ENCODE measurements at places on chromosomes 11 and 22.

- no peak for DNase-seq
Measured at GRCh38 chr22:19321757-19322156, 30.2 kb upstream of the CLTCL1 start.

- no peak for DNase-seq
Measured at GRCh38 chr22:48320048-48320682, 1507.5 kb downstream of the BRD1 start.

GRCh38 chr11:102448869-102449224, 3.7 kb downstream of the TMEM123 start:
- DNase-seq, result no peak

DNA sequence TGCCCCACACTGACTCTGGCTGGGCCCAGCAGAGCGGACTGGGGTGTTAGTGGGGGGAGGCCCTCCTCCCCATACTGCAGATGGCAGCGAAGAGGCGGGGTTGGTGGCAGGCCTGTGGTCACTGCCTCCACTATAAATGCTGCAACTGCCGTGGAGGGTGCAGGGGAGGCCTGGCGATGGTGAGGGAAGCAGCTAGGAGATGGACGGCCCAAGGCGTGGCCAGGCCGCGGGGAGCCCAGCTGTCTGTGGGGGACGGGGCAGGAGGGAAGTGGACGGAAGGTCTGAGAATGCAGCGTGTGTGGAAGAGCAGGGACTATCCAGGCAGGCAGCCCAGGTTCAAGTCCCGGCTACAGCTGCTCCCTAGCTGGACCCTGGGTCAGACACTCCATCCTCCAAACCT, 18.3 kb downstream of the DNAL4 start:
- no peak for DNase-seq

GRCh38 chr22:36475341-36475740, 6.1 kb downstream of the TXN2 start:
- no peak for DNase-seq

DNA sequence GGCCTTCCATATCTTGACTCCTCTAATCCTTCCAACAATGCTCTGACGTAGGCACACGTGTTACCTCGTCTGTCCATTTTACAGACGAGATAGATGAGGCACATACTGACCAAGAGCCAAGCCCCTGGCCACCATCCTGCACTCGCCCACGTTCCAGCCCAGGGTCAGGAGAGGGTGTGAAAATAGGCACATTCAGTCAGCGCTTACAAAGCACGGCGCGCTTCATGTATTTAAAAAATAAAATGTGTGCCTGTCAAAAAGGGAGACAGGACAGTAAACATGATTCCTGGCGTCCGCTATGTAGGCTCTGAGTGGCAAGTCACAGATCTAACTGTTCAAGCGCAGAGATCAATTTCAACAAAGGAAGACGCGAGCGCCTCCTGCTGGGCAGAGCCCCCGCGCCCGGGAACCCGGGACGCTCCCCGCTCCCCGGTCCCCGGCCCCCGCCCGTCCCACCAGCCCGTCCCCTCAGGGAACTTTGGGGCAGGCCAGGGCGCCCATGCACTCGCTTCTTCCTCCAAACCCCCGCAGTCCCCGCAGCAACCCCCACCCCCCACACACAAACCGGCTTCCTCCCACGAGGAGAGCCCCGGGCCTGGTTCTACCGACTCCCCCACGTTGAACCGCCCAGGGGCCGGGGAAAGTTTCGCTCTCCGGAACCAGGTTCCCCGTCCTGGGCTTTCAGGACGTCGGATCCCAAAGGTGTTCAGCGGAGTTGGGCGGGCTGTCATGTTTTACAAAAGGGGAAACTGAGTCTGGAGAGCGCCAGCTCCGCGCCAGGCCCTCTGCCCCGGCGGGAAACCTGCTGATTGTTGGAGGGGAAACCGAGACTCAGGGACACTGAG, 10.4 kb upstream of the C1QTNF6 start:
- DNase-seq, result no peak

DNA sequence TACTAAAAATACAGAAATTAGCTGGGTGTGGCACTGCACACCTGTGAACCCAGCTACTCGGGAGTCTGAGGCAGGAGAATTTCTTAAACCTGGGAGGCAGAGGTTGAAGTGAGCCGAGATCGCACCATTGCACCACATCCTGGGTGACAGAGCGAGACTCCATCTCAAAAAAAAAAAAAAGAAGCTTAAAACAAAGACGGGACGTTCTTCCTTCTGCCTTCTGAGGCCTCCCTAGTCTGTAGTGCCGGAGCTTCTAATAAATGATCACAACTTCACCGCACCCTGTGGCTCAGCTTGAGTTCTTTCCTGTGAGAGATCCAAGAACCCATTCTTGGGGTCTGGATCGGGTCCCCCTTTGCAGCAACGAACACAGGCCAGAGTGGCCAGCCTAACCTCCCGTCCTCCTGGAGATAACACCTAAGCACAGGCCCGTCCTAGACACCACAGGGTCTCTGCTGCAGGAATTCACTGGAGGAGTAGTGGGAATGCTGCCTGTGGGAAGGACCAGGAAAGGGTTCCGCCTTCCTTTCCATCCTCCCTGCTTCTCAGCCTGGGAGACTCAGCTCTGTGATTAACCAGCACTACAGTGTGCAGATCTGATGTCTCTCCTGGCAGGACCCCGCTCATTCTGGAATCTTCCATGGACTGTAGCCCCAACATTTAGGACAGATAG, 2.2 kb upstream of the APOBEC3H start:
- no peak for DNase-seq

GRCh38 chr11:74746868-74747267, 1.8 kb upstream of the RNF169 start:
- no peak for DNase-seq

- DNase-seq, result no peak
Measured at GRCh38 chr22:26615149-26615548, 2.7 kb downstream of the CRYBB1 start.

GRCh38 chr11:109264128-109264527, 157.9 kb upstream of the C11orf87 start:
- no peak for DNase-seq

GRCh38 chr22:35380537-35381423, at the start of gene HMOX1:
Gene HMOX1, plus strand, starts transcription at chr22:35381096. Its CDS starts 78 bp downstream, at chr22:35381174.
- DNase-seq, result no peak

- no peak for DNase-seq
Measured at GRCh38 chr11:10538924-10539323, 2.1 kb downstream of the RNF141 start.

DNA sequence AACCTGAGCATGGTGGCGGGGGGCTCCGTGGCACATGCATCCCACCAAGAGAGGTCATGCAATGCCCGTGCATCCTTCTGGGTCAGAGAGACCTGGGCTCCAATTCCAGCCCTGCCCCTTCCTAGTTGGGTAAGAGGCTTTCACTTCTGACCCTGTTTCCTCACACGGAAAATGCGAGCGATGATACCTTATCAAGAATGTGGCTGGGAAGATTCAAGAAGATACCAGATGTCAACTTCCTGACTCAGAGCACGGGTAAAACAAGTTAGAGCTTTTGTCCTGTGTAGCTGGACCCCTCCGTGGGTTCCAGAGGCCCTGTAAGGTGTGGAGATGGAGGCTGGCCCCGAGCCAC, 8.7 kb upstream of the DGKZ start:
- DNase-seq, result no peak

DNA sequence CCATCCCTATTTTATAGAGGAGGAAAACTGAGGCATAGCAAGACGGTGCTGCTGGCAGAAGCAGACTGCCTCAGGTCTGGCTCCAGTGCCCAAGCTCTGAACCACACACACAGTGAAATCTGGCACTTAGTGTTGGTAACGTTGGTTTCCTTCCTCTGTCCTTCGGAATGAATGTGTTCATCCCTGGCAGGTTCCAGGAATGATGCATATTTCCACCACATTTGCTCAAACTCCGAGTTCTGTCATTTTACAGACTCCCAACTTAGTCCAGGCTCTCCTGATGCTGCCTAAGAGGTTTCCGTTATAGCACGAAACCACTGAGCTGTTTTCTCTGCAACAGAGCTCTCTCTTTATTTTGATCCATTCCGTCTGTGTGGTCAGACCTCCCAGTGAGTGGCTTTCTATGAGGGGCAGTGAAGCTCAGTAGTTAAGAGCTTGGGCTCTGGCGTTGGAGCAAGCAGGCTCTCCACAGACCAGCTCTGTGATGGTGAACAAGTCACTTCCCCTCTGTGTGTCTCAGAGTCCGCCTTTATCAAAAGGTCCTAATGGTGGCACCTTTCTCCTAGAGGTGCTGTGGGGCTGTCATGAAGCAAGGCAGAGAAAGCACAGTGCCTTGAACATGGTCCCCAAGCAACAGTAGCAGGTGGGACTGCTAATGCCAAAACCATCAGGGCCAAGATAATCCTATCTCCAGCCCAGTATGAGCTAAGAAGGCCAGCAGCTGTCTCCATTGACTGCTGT, 200.3 kb downstream of the MYO18B start:
- DNase-seq, result no peak

- DNase-seq, result no peak
Measured at GRCh38 chr22:37416827-37417226, 10.5 kb downstream of the ELFN2 start.

Data from kidney epithelial cell (primary cell).